ENCODE measurements at places on chromosomes 5 and 9.
A peak's percentile ranks its signal among the peaks of the same experiment; 100 is the strongest.

DNA sequence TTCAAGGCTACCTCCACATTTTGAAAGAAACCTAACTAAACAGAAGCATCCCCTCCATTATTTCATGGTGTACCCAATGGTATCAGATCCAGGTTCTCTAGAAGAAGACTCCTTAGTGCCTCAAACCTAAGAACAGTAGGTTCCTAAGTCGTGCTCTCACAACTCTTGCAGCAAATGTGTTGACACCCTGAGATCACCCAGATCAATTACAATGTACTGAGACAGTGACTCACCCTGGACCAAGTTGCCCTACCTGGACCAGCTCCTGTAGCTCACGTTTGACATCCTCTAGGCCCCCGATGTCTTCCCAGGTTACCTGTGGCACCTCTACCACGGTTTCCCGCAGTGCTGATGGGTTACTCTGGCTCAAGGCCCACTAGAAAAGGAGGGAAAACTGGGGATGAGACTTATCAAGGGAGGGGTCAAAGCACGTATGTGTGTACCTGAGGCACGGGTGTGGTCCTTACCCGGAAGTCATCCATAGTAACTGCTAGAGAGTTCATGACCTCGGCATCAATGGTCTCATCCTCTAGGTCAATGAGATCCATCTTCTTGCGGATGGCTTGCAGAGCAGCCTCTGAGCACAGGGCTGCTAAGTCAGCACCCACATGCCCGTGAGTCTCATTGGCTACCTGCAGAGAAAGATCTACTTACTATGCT, 11.7 kb downstream of the VCP start:
- no peak for DNase-seq

DNA sequence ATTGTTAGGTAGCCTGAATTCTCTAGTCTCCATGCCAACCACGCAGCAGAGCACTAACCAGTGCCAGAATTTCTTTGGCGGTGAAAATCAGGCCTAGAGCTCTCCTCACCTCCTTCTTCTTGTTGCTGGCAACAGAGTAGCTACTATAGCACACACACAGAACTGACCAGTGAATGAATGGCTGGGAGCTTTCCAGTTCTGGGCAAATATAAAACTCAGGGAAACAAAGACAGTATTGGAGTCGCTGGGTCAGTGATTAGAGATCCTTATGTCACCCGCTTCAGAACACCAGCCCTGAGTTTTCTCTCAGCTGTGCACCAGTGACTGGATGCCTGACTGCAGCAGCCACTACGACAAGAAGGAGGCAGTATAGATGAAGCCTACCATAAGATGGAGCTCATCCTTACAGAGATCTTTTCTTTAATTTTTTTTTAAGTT, 26.9 kb upstream of the FEM1C start:
- DNase-seq: no peak

DNA sequence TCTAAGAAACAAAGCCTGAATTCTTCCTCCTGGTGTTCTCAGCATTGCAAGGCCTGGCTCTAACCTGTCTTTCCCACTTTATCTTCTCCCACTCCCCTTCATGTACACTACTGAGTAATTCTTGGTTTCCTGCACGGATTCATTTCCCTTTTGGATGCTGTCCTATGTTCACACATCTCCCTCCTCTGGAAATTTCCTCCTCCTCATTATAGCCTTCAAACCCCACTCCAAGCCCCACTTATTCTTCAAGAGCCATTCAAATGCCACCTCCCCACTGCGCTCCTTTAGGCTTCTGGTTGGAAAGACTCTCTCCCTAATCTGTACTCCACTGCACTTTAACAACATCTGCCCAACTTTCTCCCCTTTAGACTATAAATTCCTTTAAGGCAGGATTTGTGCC, 28.2 kb upstream of the C5orf63 start:
- DNase-seq: no peak

GRCh38 chr5:102114525-102115069, 181.5 kb downstream of the SLCO4C1 start:
- DNase-seq: no peak

- DNase-seq: no peak
These were observed 64.5 kb downstream of the MCTP1 start for GRCh38 chr5:95220381-95220780.

DNA sequence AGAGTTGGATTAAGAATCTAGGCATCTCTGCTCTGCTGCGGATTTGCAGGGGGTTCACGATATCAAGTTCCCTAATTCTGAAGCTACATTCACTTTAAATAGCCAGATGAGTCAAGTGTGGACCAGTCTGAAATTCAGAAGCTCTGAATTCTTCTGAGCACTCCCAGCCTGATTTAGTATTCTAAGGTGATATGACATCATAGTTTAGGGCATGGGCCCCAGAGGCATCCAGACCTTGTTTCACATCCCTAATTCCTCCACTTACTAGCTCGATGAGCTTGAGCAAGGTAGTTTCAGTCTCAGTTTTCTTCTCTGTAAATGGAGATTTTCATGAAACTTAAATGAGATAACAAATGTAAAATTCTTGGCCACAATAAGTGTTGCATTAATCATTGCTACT, 65.2 kb downstream of the TMEM167A start:
- DNase-seq: no peak

DNA sequence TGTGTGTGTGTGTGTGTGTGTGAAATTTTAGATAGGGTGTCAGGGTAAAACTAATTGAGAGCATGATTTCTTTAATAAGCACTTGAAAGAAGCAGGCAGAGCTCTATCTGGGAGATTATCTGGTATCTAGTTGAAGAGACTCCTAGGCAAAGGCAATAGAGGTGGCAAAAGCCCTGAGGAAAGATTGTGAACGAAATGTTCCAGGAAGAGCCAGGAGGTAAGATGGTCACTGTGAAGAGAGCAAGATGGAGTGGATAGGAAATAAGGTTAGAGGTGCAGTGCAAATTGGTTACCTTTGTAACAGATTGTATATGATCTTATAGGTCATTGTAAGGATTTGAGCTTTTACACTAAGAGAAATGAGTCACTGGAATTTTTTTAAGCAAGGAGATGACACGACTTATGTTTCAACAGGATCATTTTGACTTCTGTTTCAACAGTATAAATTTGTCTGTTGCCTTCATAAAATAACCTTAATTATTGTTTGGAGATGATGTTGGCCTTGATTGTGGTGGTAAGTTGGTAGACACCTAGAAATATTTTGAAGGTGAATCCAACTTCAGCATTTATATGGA, 239.6 kb downstream of the PARP8 start:
- DNase-seq: no peak

- no peak for DNase-seq
These were observed 29.1 kb downstream of the JADE2 start for GRCh38 chr5:134554319-134555222.

GRCh38 chr9:22986556-22986955, 539.9 kb downstream of the DMRTA1 start:
- no peak for DNase-seq

DNA sequence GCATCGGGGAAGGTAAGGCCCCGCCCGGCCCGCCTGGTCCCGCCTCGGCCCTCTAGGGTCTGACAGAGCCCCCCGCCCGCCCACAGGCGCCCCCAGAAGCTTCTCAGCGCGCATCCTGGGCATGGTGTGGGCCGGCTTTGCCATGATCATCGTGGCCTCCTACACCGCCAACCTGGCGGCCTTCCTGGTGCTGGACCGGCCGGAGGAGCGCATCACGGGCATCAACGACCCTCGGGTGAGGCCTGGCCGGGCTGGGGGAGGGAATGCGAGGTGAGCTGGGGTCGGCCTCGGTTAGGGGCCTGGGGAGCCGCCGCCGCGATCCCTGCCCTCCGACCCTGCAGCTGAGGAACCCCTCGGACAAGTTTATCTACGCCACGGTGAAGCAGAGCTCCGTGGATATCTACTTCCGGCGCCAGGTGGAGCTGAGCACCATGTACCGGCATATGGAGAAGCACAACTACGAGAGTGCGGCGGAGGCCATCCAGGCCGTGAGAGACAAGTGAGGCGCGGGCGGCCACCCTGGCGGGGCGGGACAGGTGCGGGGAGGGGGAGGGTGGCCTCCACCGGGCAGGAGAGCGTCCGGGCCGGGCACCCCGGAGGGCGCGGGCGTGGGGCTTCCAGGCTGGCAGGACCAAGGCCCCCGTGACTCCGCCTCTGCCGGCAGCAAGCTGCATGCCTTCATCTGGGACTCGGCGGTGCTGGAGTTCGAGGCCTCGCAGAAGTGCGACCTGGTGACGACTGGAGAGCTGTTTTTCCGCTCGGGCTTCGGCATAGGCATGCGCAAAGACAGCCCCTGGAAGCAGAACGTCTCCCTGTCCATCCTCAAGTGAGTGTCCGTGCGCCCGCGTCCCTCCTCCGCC, 7.1 kb downstream of the LRRC26 start:
- DNase-seq: no peak

- DNase-seq: no peak
These were observed 7.2 kb downstream of the ERGIC1 start for GRCh38 chr5:172841256-172841655.

GRCh38 chr9:123335193-123335985, 20.6 kb upstream of the CRB2 start:
- peak; percentile 76 for DNase-seq
